ENCODE measurements at places on chromosomes 13 and 19.

DNA sequence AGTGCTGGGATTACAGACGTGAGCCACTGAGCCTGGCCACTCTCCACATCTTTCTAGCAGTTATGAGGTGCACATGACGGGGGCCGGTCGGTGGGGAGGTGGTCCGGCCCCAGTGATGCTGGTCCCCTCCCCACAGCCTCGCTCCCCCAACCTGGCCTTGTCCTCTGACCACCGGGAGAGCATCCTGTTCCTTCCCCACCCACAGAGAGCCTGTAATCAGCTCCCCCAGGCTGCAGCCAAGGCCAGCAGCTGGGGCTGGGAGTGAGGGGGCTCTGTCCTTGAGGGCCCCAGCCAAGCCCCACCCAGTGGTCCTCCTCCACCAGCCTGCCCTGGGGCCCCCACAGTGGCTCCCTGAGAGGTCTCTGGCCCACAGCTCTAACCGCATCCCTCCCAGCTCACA lies 3.0 kb upstream of the INSL3 start:
- DNase-seq, result no peak

- no peak for DNase-seq
Observed at GRCh38 chr13:41641961-41642360, 184.6 kb downstream of the RGCC start.

DNA sequence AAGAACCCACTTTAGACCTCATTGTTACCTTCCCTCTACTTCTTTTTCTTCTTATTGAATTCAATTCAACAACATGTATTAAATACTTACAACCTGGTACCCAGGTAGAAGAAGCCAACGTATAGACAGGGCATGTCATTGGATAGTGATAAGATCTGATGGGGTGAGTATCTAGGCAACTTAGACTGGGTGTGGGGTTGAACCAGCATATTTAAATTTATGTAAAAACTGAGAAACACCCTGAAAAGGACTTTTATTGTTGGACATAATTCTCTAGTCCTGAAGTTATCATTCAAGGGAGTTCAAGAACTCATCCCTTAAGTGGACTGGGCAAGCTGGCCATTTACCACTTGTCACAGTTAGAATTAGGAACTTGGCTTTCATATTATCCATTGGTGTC lies 139.2 kb downstream of the ZIC5 start:
- DNase-seq, result no peak

- peak; percentile 57 for DNase-seq
Observed at GRCh38 chr19:46513461-46514236, 18.0 kb upstream of the PNMA8B start.

DNA sequence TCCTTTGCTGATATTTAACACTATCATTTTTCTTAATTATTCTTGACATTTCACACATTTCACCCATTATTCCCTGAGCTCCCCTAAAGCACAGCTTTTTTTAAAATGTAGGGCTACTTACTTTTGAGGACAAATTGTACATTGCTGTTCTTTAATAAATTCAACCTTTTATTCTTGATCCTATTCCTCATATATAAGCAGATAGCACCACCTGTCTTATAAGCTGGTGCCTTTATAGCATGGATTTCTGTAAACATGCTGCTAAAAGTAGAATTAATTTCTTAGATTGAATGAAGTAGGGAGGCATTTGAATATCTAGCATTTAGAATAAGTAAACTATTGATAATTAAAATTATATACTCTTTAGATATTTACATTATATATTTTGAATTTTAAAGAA lies 603.4 kb upstream of the PCDH9 start:
- no peak for DNase-seq

DNA sequence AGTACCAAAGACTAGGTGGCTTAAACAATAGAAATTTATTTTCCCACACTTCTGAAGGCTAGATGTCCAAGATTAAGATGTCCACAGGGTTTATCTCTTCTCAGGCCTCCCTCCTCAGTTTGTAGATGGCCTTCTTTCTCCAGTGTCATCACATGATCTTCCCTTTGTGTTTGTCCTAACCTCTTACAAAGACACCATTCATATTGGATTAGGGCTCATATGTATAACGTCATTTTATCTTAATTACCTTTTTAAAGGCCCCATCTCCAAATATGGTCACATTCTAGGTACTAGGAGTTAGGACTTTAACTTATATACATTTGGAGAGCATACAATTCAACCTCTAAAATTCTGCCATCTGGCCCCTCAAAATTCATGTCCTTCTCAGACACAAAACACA lies 34.3 kb downstream of the N4BP2L2 start:
- no peak for DNase-seq

GRCh38 chr19:14476673-14477401 lies 1.7 kb upstream of the PTGER1 start:
- peak; percentile 72 for DNase-seq

All from fibroblast of skin of back (primary cell).